D721Med (cell line): ENCODE measurements at places on chromosomes 13 and 19.

GRCh38 chr19:30266687-30267086, 105.5 kb upstream of the ZNF536 start:
- no peak for DNase-seq

- DNase-seq: peak; percentile 68
Observed at GRCh38 chr19:49712397-49712859, 21.5 kb downstream of the CPT1C start.

DNA sequence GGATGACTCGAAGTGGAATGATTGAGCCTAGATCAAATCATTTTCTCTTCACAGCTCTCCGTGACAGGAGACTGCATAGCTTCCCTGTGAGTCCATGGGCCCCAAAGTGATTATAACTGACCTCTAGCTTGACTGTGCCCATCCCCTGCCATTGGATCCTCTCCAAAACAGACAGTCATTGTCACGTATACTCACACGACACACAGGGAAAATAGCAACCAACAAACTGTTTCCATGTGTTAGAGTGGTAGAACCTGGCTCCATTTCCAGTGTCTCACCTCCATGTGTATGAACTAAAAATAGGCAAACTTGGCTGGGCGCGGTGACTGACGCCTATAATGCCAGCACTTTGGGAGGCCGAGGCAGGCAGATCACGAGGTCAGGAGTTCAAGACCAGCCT, 48.8 kb upstream of the NPAS1 start:
- DNase-seq: no peak

GRCh38 chr13:75938811-75939560, 302.9 kb downstream of the LMO7 start:
- DNase-seq: no peak

- DNase-seq: no peak
Observed at GRCh38 chr19:44374789-44375188, 18.3 kb upstream of the ZNF112 start.

- no peak for DNase-seq
Observed at GRCh38 chr13:29914581-29914980, 64.2 kb upstream of the UBL3 start.

GRCh38 chr19:6769006-6769619, 1.9 kb upstream of the SH2D3A start:
- DNase-seq: no peak

GRCh38 chr13:57569986-57570385, 61.6 kb upstream of the PCDH17 start:
- DNase-seq: no peak

GRCh38 chr13:52405767-52406494, at the start of gene THSD1:
Gene THSD1, minus strand, starts transcription at chr13:52406172. Its CDS starts 3,572 bp downstream, at chr13:52402600.
- peak; percentile 34 for DNase-seq

GRCh38 chr19:28264556-28264955, 948.4 kb downstream of the UQCRFS1 start:
- DNase-seq: no peak

- no peak for DNase-seq
Observed at GRCh38 chr13:70964874-70965273, 856.6 kb upstream of the KLHL1 start.

DNA sequence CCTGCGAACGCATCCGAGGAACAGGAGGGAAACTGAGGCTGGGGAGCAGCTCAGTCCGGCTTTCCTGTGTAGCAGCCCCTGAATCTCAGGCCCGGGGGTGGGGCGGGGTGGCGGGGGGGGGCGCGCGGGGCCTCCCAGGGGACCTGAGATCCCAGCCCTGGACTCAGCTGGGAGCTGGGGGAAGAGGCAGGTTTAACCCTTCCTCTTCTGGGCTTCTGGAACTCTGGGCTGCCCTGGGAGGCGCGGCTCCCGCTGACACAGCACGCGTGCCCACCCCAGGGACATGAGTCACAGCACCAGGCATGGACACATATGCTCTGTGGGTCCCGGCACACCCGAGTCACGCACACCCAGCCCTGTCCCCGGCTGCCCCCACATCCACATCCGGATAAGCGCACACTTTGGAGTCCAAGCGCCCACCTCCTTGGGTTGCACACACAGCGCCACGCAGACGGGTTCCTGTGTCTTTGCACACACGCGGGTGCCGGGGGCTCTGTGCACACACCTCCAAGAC, 3.5 kb upstream of the CIRBP start:
- DNase-seq: no peak

DNA sequence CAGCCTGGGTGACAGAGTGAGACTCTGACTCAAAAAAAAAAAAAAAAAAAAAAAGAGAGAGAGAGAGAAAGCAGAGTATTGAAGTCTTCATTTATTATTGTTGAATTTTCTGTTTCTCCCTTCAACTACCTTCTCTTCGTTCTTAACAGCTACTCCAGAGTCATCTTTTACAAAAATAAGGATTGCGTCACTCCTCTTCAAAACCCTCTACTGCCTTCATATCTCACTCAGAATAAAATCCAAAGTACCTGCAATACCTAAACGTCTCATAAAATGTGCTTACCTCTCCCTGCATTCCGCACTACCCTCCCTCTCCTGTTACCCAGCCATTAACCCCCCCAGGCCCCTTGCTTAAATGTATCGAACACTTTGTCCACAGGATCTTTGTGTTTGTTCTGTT, 17.4 kb upstream of the RPL21 start:
- DNase-seq: no peak

GRCh38 chr19:3057275-3057714, 5.0 kb downstream of the TLE5 start:
- DNase-seq: no peak

- no peak for DNase-seq
Observed at GRCh38 chr13:70604448-70604847, 496.2 kb upstream of the KLHL1 start.

DNA sequence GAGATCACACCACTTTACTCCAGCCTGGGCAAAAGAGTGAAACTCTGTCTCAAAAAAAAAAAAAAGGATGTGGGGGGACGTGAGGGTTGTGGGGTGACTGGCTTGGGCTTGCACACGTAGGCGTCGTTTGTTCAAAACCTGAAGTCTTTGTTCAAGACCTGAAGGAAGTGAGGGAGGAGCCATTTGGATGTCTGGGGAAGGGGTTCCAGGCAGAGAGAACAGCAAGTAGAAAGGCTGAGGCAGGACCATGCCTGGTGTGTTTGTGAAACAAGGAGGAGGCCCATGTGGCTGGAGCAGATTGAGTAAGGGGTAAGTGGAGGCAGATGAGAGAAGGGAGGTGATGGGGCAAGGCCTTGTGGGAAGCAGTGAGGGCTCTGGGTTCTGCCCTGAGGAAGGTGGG, 27.8 kb downstream of the PIN1 start:
- no peak for DNase-seq

- no peak for DNase-seq
Observed at GRCh38 chr13:59300355-59301173, 863.2 kb downstream of the DIAPH3 start.

DNA sequence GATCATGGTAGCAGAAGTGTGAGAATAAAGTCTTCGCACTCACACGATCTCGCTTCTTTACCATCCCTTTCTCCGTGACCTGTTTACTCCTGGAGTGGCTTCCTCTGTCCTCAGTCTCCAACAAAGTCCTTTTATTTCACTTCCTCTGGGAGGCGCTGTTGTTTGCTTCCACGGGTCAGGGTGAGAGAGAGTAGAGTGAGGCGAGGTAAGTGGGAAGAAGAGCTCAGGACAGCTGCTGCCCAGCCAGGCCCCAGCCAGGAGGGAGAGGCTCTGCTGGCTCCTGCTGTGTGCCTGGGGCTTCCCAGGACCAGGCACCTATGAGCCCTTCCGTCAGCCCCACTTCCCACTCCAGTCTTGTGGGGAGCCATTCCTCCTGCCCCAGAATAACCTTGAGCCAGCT, 242.1 kb downstream of the FGF9 start:
- no peak for DNase-seq

- no peak for DNase-seq
Observed at GRCh38 chr19:5977222-5977784, 637 bp downstream of the RANBP3 start.
